ENCODE measurements at places on chromosomes 6 and 20.

- DNase-seq: no peak
These were observed 25.4 kb upstream of the BCAS1 start for GRCh38 chr20:54095824-54096223.

GRCh38 chr6:55758156-55758937 is 117.0 kb downstream of the BMP5 start:
- DNase-seq: no peak

- DNase-seq: no peak
These were observed 40.3 kb downstream of the MGME1 start for GRCh38 chr20:18009116-18009515.

DNA sequence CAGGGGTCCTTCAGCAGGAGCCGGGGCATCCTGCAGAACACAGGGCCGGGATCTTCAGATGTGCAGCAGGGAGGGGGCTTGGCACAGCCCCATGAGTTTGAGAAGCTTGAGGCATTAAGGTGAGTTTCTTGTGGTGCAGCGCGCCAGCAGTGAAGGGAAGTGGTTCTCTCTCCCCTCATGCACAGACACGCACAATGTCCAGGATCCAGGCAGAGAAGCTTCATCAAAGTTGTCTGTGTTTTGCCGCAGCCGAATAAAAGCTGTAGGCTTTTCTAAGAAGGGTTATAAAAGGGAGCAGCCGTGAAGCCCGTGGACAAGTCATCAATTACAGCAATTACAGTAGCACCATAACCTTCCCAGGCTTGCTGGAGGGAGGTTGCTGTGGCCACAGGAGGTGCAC is 491.0 kb upstream of the CDH4 start:
- DNase-seq: no peak

GRCh38 chr6:31956796-31957195 is 2.0 kb downstream of the NELFE start:
- DNase-seq: no peak

GRCh38 chr6:23202207-23202606 is 632.8 kb downstream of the HDGFL1 start:
- DNase-seq: no peak

- no peak for DNase-seq
These were observed 183.4 kb upstream of the FBXL4 start for GRCh38 chr6:99130897-99131873.

DNA sequence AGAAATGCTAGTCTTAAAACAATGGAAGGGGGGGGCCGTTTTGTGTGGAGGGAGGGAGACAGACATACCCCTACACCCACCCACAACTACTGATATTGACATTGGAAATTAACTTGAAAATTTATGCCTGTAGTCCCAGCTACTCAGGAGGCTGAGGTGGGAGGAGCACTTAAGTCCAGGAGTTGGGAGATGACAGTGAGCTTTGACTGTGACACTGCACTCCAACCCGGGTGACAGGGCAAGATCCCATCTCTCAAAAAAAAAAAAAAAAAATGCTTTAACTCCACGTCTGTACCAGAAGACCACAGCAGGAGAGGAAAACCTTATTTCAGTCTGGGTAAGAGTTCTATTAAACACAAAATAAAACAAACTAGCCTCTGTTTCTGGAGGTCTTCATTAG is 2.2 kb downstream of the TBC1D20 start:
- DNase-seq: no peak

- no peak for DNase-seq
These were observed 170.0 kb downstream of the GPX5 start for GRCh38 chr6:28695715-28696114.

- no peak for DNase-seq
These were observed 28.3 kb upstream of the FBXO30 start for GRCh38 chr6:145842693-145843546.

DNA sequence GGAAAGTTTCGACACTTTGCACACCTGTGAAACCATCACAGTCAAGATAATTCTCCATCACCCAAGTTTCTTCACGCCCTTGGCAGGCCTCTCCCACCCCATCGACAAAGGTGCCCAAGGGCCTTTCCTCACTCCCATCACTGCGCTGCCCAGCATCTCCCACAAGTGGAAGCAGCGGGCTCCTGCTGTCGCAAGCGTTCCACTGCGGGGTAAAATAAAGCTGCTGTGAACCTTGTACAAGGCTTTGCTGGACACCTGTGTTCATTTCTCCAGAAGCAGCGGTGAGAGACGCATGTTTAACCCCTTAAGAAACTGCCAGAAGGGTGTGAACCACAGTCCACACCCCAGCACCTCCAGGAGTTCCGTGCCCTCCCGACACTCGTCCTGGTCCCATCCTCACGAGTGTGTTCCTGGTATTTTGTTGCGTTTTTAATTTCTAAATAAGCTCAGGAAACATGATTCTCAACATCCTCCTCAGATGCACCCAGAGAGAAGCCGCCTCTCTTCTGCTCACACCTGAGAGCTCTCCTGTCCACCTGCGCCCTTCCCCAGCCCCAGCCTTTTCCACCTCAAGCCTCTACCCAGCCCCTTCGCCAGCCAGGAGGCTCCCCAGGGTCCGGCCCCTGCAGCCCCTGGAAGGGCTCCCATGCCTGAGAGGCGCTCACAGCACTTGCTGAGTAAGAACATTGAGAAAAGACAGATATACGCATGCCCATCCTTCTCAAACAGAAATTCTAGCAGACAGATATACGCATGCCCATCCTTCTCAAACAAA is 97.5 kb downstream of the TAF4 start:
- no peak for DNase-seq

- DNase-seq: no peak
These were observed 253.7 kb upstream of the PLCB4 start for GRCh38 chr20:8815208-8815607.

DNA sequence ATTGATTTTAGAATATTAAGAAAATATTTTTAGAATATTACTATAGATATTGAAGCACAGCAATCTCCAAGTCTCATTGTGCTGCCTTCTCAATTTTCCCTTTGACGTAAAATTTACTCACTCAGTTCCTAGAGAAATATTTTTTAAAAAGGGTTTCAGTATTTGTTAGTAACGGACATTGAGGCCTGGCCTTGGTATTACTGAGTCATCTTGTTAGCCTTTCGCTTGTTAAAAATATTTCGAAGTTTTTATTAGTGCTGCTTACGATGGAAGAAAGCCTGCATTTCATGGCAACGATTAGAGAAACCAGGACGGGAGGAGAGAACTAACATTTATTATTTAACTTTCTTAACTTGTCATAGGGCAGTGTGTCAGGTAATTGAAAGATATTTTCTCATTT is 82.2 kb downstream of the TIAM2 start:
- no peak for DNase-seq

DNA sequence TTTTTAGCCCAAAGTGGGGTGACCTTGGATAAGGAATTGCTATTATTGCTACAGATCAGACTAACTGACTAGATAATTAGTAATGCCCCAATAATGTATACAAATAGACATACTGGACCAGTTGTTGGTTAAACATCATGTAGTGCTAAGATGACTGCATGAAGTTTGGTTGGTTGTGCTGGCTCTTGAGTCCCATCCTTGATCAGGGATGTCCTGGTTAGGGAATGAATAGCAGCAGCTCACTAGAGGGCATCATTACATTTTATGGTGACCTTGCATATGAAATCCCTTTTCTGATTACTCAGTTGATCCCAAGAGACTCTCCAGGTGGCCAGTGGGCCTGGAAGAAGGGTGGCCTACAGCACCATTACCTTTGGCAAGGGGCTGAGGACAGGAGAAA is 10.9 kb downstream of the TPBG start:
- no peak for DNase-seq

GRCh38 chr20:7601431-7601830 is 338.8 kb downstream of the HAO1 start:
- DNase-seq: no peak

- DNase-seq: no peak
These were observed 13.5 kb downstream of the TMEM170B start for GRCh38 chr6:11551053-11551452.

GRCh38 chr6:16633465-16633864 is 127.8 kb downstream of the ATXN1 start:
- DNase-seq: no peak

DNA sequence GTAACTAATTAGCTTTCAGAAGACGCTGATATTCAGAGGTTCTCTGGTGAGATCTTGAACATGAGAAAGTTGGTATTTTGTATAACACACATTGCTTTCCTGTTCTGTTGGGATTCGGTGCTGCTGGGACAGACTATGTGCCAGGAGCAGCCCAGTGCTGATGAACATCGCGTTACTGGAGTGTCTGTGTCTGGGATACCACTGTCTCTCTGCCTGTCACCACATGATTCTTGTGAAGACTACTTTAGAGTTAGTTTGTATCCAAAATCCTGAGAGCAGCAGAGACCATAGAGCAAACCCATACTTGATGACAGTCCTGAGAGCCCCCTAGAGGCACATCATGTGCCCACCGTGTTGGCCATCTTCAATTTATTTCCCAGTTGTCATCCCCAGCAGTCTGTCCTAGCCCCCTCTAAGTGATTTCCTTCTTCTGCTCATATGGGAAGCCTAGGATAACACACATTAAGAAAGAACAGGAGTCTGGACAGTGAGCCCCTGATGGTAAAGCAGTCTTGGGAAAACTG is 41.8 kb upstream of the TINAG start:
- no peak for DNase-seq

DNA sequence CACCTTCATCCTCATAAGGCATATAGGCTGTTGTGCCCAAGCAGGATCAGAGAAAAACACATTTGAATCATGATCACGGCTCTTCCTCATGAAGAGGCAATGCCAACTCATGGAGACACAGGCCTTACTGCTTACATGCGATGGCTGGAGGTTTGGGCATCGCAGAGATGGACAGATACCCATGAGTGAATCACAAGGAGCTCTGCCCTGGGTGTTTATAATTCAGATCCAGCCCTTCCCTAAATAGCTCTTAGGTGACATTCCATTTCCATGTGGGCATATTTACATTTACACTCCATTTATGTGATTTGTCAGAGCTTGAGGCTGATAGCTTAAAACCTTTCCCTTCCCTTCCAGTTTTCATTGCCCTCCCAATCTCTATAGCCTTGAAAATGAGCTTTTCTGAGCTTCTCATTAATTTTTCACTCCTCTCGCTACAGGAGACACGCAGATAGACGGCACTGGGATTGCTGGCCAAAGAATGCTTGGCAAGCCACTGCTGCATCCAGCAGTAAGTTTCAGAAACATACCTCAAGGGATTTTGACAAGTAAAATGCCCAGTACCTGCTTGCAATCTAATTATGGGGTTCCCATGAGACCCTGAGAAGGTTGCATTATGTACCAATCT is 249.1 kb downstream of the TBC1D7 start:
- DNase-seq: no peak

DNA sequence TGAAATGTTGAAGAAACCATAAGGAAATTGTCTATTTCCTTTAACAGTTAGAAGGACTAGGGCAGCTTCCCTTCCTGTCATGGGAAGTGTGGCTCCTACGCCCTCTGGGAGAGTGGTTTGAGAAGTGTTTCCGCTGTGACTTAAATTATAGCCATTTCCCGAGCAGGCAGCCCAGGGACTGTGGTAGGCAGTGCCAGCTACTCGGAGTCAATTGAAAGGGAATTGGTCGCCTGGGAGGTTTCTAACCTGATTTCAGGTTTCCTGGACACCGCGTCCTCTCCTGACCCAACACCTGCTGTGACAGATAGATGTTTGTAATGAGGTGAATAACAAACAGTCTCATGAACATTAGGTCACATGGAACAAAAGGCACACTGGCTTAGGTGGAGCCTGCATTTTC is 256.1 kb upstream of the PLCB4 start:
- DNase-seq: peak; percentile 51

DNA sequence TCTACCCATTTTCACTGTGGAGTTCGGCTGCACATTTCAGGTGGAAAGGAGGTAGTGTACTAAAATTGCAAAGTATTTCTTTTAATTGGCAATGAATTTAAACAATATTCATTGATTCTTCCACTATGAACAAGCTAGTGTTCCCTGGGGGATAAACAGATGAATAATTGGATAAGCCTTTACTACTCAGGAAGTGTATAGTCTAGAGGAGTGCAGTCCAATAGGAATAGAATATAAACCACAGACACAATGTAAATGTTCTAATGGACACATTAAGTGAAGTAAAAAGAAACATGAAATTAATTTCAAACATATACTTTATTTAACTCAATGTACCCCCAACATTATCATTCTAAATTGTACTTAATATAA is 28.7 kb downstream of the SGK1 start:
- no peak for DNase-seq

- no peak for DNase-seq
These were observed 231.8 kb upstream of the QKI start for GRCh38 chr6:163182696-163183095.

DNA sequence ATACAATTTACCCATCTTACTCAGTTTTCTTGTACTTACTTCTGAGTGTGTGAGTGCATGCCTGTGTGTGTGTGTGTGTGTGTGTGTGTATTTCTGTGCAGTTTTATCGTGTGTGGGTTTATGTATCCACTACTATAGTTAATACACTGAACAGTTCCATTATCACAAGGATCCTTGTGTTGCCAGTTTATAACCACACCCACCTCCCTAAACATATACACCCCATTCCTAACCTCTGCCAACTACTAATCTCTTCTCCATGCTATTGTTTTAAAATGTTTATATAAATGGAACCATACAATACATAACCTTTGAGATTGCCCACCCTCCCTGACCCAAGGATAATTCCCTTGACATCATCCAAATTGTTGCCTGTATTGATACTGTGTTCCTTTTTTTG is 18.7 kb downstream of the POFUT1 start:
- DNase-seq: no peak

DNA sequence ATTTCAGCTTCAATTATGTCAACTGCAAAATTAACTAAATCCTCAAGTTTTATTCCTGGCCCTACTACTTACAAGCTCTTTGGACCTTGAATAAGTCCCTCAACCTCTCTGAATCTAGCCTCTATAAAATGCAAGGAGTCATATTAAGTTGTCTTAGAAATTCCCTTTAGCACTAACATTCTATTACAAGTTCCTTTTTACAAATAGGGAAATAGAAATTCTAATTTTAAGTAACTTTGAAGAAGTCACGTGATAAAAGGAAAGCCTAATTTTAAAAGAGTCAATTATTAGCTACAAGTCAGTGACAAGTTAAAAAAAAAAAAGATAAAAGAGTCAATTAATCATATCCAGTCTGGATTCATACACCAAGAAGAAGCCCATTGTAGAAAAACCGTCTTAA is 24.6 kb upstream of the GTF3C6 start:
- no peak for DNase-seq

- no peak for DNase-seq
These were observed 405.8 kb downstream of the CDH4 start for GRCh38 chr20:61657721-61658377.

DNA sequence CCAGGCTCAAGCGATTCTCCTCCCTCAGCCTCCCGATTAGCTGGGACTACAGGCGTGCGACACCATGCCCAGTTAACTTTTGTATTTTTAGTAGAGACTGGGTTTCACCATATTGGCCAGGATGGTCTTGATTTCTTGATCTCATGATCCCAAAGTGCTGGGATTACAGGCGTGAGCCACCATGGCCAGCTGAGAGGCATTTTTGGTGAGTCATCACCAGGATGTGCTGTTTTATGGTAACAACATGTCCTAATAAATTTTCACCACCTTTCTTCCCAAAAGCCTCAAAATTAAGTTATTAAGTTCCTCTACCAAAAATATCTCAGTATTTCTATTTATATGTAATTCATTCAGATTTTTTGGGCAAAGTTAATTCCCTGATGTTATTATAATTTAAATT is 53.5 kb downstream of the COL21A1 start:
- no peak for DNase-seq

GRCh38 chr6:15264902-15265761 is 19.3 kb downstream of the JARID2 start:
- DNase-seq: no peak
